ENCODE measurements at places on chromosomes 1 and 21.

GRCh38 chr21:39384674-39385298 lies 35.9 kb upstream of the HMGN1 start:
- no peak for DNase-seq

GRCh38 chr1:118988186-118989005 lies at the start of gene TBX15:
TSS of gene TBX15 (minus strand) at chr1:118988343. CDS start at chr1:118987795, 548 bp downstream.
- no peak for DNase-seq

DNA sequence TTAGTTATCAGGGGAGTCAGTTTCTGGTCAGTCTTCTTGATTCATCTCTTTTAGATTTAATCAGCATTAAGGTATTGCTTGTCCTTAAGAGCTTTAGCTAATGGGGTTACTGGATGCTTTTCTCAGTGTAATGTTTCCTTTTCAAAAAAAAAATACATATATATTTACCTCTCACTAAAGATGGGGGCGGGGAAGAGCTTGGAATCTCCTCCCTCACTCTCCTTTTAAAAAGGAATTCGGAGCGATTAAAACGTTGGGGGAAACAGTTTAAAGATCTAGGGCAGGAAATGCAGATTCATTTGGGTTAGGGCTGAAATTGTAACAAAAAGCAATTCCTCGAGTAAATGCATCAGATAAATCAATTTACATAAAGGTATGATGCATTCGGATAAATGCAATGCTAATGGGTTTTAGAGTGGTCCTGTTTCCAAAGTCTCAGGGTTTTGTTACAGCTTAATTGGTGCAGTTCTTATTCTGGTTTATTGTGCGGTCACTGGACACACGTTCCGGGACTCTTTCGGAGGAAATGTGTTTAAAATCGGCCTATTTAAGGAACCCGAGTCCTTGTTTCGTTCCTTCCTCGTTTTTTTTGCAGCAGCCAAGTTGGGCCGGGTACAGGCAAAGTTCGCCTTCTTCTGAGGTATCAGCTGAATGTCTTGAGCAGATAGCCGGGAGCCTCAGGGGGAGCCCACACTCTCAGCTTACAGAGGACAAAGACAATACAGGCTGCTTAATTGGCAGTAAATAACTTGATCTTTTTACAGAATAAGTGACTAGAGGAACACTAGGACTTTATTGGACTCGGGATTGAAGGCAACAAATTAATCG lies 1.6 kb downstream of the LMO4 start:
- no peak for DNase-seq

GRCh38 chr1:160083968-160084770 lies 2.8 kb downstream of the KCNJ9 start:
- peak; percentile 82 for DNase-seq

- no peak for DNase-seq
These were observed 668 bp downstream of the KIF14 start for GRCh38 chr1:200619894-200620272.

DNA sequence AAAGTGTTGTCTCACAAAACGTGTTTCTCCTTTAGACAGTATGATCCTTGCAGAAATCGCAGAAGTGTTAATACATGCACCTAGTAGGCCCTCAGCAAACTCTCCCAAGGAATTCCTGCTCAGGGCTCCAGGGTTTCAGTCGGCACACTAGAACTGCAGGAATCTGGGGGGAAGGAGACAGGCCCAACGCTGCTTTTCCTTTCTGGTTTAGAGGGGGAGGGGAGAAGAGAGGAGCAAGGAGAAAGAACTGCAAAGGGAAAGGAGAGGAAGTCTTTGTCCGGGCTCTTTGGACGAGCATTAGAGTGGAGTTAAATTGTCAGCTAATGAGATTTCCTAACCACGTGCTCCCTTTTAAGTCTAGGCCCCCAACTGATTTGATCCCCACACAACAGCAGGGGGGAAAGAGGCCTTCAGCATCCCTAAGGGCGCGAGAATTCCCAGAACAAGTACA lies 103.7 kb upstream of the SOD1 start:
- DNase-seq = no peak

GRCh38 chr1:9495854-9496374 lies 43.4 kb upstream of the SLC25A33 start:
- no peak for DNase-seq

- peak; percentile 77 for DNase-seq
These were observed 15.1 kb downstream of the THBS3 start for GRCh38 chr1:155192346-155193274.

GRCh38 chr21:34621434-34622350 lies 6.8 kb upstream of the RCAN1 start:
- no peak for DNase-seq

DNA sequence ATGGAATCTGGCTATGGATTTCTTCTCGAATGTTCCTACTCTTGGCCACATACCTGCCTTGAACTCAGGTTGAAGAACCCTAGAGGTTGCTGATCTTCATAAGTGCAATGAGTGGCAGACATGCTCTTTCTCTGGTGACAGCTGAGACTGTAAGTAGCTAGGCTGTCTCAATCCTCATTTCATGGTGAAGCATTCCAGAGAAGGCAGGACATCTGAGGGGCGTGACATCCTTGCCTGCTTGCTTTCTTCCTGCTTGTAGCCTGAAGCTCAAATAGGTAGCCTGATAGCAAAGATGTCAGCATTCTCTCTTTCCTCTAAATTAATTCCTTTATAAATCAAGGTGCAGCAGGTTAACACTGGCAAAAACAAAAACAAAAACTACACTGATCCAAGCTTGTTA lies 114.6 kb upstream of the MAGI3 start:
- no peak for DNase-seq

DNA sequence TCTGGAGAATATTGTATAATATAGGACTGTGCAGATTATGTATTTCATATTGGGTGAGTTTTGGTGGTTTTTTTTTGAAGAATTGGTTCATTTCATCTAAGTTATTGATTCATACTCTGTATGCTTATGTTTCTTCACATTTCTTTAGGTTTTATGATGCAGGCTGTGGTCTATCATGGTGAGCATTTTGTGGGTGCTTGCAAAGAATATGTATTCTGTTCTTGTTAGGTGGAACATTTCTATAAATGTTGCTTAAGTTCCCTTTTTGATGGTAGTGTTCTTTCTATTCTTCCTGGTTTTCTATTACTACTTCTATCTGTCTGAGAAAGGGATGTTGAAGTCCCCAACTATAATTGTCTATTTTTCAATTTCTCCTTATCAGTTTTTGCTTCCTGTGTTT lies 42.6 kb downstream of the PKN2 start:
- DNase-seq = no peak

GRCh38 chr1:198445872-198446271 lies 94.6 kb downstream of the ATP6V1G3 start:
- no peak for DNase-seq

- DNase-seq = no peak
These were observed 34.7 kb downstream of the PRRX1 start for GRCh38 chr1:170698301-170699275.

- DNase-seq = no peak
These were observed 92.4 kb upstream of the PGBD5 start for GRCh38 chr1:230518511-230518910.

DNA sequence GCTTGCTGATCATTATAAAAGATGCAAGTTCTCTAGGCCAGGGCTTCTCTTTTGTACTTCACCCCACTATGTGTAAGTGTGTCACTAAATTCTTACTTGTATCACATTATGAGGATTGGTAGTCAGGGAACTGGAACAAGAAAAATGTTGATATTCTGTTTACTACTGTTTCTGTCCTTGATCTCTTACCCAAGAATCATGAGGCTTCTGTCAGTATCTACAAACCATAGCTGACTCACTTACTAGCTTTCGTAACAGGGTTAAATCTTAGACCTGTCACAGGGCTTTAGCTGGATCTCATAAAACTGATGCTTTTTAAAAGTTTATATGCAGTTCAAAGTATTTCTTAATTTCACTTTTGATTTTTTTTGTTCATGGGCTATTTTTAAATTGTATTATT lies 681.2 kb downstream of the PLPP3 start:
- DNase-seq = no peak

GRCh38 chr1:200473698-200474371 lies 64.0 kb upstream of the ZNF281 start:
- DNase-seq = peak; percentile 24

GRCh38 chr1:59484096-59484495 lies 187.2 kb downstream of the FGGY start:
- no peak for DNase-seq

DNA sequence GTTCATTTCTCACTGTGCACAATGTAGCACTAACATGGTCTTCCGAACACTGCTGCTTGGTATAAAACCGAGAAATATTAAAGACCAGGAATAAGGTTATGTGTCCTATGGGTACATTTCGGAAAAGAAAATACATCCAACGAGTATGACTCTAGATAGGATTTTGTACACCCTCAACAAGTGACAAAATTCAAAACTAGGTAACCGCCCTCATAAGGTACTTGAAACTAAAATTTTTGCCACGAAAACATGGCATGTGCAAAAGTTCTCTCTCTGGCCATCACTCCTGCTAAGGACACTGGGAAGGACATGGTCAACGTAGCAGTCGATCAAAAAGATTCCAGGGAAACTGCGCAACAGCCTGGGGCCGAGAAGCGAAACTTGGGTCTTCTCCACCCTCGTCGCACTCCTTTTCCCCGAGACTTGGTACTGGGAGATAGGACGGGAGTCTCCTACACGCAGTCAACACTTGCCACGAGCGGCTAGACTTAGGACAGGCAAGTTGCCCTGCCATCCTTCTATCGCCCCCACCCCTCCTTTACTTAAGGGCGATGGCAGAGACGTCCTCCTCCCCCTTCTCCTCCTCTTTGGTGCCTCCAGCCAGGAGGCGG lies 338 bp upstream of the TOR1AIP1 start:
- DNase-seq = no peak

- DNase-seq = no peak
These were observed 12.4 kb downstream of the FYB2 start for GRCh38 chr1:56806804-56807203.

DNA sequence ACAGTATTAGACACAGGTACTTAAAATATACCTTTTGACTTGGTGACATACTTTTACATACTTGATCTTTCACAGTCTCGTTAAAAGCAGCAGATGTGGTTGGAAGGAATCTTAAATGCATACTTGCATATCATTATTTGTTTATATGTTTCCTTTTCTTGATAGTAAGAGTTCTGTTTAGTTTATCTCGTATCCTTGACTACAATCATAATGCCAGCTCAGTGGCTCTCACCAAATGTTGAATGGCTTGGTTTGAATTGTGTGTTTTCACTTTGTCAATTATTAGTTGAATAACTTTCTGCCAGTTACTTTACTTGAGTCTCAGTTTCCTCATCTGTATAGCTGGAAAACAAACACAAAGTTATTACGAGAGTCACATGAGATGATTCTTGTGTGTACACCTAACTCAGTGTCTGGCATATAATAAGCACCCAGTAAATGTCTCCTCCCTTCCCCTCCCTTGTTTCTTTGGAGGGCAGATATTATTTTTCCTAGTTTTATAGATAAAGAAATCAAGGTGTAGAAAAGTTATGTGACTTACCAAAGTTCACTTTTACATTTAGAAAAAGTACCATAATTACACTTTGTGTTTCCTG lies 131.6 kb upstream of the IVNS1ABP start:
- no peak for DNase-seq

DNA sequence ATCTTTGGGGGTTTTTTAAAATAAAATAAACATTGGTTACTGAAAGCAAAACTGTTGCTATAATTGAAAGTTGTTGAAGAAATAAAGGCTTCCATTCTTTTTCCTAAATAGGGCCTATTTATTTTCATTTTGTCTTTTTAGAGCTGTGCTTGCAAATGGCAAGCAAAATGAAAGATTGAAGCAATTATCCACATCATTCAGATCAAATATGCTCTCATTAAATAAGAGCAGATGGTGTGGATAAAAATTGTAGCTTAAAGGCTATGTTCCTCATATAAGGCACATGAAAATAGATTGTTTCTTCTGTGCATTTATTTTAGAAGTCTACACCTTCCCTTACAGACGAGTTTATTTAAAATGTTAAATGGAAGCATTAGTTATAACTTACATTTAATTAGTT lies 1317.7 kb downstream of the MRPL39 start:
- DNase-seq = no peak

- DNase-seq = no peak
These were observed 179.6 kb downstream of the RUNX1 start for GRCh38 chr21:34869545-34869944.

GRCh38 chr1:181117648-181118449 lies 29.3 kb downstream of the IER5 start:
- DNase-seq = no peak

DNA sequence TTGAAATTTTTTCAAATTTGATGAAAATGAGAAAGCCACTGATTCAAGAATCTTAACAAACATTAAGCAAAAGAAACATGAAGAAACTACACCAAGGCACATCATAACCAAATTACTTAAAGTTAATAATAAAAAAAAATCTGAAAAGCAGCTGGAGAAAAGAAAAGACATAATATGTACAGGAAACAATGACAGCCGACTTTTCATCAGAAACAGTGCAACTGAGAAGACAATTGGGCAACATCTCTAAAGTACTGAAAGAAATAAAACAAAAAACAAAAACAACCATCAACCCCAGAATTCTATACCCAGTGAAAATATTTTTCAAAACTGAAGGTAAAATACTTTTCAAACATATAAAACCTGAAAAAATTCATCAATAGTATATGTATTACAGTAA lies 73.8 kb upstream of the DMRTA2 start:
- no peak for DNase-seq

DNA sequence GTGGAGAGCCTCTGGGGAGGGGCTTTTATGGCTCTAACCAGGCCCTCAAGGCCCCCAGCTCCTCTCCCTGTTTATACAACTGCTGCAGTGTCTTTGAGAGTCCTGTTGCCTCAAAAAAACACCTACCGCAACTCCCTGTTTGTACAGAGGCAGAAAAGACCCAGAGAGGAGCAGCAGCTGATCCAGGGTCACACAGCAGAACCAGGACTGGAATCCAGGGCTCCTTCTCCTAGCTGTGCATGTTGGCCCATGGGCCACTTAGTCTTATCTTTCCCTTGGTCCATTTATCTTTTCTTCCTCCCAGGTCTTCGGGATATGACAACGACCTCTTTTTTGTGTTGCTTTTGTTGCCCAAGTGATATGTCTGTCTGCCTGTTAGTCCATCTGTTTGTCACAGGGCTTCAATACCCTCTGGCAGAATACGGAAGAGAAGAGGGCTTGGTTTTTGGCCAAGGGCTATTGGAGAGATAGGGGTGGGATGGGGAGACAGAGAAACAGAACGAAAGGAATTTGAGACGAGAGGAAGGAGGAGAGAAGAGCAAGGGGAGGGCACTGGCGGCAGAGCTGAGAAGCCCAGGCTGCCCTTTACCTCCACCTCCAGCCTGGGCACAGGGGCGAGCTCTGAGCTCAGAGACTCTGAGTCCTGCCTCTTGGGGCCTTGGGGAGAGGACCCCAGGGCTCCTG lies 33.5 kb upstream of the WASF2 start:
- no peak for DNase-seq

GRCh38 chr1:227735539-227736285 lies 477 bp downstream of the SNAP47 start:
- no peak for DNase-seq

GRCh38 chr21:42356046-42356445 lies 5.3 kb upstream of the TFF2 start:
- no peak for DNase-seq

DNA sequence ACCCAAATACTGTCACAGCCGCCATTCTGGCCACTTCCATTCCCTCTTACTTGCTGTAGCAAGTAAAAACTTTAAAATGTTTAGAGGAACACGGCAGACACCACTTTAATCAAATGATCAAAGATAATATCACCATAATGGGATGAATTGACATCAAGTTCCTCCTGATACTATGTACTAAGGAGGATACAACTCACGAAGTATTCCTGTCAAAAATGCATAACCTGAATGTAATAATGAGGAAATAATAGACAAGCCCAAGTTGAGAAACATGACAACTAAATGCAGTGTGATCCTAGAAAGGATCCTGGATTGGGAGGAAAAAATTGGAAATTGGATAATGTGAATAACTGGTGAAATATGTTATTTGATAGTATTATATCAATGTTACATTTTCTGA lies 3.9 kb downstream of the KDF1 start:
- no peak for DNase-seq

Data from CD4-positive, alpha-beta T cell treated with Interleukin-10 for 1 hour (primary cell).